ENCODE measurements at places on chromosomes 2 and 18.

DNA sequence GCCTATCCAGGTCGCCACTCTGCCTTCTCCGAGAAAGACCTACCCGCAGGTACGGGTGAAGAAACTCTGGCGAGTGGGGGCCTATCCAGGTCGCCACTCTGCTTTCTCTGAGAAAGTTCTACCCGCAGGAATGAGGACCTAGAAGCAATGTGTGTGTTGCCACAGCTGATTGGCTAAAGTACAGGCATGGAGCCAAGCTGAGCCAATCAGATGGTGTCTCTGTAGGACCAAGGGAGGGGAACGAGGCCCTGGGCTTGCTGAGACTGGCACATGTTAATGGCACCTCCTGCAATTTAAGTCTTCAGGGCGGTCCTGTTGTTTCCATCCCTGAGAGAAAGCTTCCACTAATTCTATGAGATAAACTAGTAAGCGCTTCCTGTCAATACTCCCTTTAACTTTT lies 82.3 kb downstream of the KCTD1 start:
- DNase-seq: no peak

DNA sequence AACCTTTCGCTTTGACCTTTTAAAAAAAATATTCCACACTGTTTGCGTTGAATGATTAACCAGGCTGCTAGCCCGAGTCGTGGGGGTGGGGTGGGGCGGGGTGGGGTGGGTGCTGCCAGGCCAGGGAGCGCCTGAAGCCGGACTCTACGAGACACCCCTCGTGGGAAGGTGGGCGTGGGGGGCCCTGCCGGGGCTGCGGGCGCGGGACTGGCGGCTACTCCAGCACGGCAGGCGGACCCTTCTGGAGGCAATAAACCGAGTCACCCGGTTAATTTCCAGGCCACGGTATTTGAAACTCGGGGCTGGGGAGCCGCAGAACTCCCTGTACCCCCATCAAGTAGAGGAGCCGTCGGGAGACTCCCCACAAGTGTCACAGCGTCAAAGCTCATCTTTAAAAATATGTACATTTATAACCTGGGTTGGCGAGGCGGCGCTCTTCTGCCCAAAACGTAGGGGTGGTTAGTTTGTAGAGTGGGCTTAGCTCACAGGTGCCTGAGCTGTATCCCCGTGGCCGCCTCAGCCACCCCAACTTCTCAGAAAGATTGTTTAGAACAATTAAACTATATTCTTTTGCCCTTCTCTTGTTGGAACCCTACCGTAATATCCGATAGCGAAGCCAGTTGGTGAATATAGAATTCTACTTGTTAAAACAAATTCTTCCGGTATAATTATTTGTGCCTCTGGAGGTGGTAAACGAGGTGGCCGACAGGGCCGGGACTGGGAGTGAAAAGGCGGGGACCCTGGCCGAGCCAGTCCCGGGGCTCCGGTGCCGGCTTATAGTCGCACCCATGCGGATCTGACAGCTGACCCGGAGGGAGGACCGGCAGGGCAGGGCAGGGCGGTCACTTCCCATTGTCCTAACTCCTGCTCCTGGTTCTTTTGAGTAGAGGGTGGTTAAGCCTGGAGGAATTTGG lies 1.4 kb downstream of the B3GNT2 start:
- DNase-seq: peak; percentile 11

DNA sequence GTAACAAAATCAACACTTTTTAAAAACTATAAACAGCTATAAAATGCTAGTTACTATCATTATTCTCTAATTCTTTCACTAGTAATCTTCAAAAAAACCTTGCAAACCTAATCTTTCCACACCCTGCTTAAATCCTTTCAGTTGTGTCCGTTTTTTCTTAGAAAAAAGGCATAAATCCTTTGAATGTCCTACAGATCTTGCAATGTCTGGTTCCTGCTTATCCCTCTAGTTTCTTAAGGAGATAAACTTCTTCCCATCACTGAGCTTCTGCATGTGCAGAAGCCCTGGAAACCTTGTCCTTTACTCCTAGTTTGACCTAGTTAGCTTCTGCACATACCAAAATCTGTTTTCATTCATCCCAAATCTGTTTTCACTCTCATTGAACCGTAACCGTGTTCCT lies 1.3 kb upstream of the PNO1 start:
- DNase-seq: no peak

GRCh38 chr2:42116195-42117181 lies 52.7 kb upstream of the EML4 start:
- DNase-seq: no peak

- no peak for DNase-seq
Measured at GRCh38 chr2:2873450-2873811, 504.2 kb downstream of the EIPR1 start.

- no peak for DNase-seq
Measured at GRCh38 chr2:105224444-105224843, 17.1 kb upstream of the GPR45 start.

GRCh38 chr2:49146401-49146800 lies 7.9 kb downstream of the FSHR start:
- no peak for DNase-seq

GRCh38 chr2:215082446-215082845 lies 56.0 kb downstream of the ABCA12 start:
- no peak for DNase-seq

- no peak for DNase-seq
Measured at GRCh38 chr2:131056932-131057287, 36.4 kb downstream of the FAM168B start.

DNA sequence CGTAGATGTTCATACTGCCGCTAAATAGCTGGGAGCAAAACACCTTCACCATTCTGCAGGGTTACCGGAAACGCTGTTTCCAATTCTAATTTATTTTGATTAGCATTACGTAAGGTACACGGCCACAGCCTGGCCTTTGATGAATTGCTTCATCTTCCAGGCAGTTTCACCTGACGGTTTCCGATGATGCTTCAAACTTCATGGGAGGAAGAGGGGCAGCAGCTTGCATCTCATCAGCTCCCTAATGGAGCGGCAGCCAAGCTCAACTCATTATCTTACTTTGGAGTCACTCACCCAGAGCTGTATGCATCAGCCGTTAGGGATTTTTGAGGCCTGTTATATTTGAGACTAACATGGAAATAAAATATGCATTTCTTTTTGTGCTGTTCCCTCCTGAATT lies 54.8 kb downstream of the TMEM18 start:
- DNase-seq: no peak

GRCh38 chr2:239005586-239005985 lies 157.7 kb downstream of the TWIST2 start:
- no peak for DNase-seq

GRCh38 chr18:57889841-57890240 lies 86.7 kb upstream of the ATP8B1 start:
- no peak for DNase-seq

DNA sequence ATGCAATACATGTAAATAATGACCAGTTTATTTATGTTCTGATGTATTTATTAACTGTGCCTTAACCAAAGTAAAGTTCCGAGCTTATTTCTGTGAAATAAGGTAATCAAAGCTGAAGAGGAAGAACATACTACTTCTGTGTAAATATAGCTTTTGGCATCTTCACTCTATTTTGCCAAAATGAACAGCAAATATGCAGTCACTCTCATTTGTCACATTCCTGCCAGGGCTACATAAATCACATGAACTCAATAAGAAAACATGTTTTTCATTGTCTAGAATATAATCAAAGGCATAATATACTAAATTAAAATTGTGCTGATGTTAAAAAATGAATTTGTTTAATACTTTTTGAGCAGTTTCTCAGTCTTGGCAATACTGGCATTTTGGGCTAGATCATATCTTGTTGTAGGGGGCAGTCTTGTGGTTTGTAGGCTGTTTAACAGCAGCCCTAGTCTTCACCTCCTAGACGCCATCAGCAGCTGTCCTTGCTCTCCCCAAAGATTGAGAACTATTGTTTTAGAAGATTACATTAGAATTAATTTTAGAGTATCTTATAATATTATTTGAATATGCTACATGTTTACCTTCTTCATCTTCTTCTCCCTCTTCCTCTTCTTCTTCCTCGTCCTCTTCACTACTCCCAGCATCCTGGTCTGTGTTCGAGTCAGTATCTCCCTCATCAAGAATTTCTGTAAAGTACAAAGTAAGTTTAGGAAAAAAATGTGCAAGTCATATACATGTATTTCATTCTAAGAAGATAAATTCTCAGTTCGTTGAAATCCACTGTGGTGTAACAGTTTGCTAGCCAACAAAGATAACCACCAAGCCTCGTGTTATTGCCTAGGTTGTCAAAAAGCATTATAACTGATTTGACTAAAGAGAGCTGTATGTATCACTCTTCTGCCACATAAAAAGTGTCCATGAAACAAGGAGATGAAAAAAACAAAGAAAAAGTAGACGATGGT lies 41.5 kb downstream of the CWC22 start:
- DNase-seq: no peak

DNA sequence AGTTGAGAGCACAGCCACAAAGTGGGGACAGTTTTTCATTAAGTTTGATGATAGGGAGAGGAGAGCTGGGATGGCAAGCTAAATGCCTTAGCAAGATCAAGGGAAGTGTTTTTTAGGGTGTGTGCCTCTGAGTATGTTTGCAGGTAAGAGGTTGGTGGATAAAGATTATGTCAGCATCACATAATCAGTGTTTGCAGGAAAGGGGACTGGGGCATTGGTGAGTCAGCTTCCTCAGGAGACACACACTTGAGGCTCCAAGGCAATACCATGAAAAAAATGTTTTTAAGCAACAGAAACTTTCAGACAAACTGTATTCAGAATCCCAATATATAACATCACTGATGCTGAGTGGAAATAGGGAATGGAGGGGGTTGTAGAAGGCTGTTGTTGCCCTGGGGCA lies 25.4 kb upstream of the DTNB start:
- DNase-seq: no peak

GRCh38 chr2:71791501-71792135 lies 338.3 kb downstream of the DYSF start:
- no peak for DNase-seq

GRCh38 chr2:187499941-187500532 lies 52.0 kb upstream of the CALCRL start:
- no peak for DNase-seq

DNA sequence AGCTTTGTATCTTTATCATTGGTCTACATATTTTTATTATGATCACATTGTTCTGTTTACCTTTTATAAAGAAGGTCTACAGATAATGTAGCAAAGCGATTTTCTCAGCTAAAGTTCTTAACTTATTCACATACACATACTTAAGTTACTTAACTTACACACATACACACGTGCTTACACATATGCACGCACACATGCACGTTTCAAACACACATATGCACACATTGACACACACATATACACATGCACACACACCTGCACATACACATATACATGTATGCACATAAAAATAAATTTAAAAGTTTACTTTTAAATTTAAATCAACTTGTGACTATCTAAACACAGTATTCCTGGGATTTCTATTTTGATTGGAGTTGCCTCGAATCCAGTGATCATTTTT lies 1204.5 kb upstream of the SLC39A10 start:
- DNase-seq: no peak
